Myocyte (in vitro differentiated cells): ENCODE measurements at places on chromosomes 2 and 18.

- no peak for DNase-seq
Measured at GRCh38 chr2:47918043-47918442, 11.7 kb upstream of the FBXO11 start.

DNA sequence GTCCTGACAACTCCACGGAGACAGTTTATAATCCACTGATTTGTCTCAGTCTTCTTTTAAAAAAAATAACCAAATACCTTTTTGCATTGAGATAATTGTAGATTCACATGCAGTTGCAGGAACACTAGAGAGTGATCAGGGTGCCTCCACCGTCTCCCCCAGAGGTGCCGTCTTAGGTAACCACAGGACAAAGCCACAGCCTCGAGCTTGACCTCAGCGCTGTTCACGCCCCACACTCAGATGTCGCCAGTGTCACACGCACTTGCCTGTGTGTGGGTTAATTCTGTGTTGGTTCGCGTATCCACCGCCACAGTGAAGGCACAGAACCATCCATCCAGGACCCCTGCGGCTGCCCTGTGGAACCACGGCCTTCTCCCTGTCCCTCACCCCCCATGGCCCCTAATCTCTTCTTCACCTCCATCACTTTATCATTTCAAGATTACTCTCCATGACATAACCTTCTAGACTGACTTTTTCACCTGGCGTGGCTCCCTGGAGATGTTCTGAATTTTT lies 295.0 kb upstream of the HDAC4 start:
- no peak for DNase-seq

DNA sequence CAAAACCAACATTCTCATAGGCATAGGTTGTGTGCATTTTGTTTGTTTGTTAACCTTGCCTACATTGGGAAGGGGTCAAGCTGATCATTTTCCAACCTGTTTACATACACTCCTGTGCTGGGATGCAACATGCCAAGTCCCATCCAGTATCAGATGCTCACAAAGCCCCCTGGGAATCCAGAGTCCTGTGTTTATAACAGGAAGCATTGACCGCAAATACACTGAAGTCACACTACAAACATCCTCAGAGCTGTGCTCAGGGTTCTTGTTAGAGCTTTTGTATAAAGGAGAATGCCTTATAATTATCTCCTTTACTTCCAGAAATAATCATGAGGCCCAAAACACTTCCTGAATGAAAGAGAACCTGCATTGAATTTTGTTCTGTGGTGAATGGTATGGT lies 488.7 kb upstream of the TCF4 start:
- DNase-seq, result no peak

GRCh38 chr2:181553244-181553643 lies 96.1 kb downstream of the ITGA4 start:
- DNase-seq, result no peak

DNA sequence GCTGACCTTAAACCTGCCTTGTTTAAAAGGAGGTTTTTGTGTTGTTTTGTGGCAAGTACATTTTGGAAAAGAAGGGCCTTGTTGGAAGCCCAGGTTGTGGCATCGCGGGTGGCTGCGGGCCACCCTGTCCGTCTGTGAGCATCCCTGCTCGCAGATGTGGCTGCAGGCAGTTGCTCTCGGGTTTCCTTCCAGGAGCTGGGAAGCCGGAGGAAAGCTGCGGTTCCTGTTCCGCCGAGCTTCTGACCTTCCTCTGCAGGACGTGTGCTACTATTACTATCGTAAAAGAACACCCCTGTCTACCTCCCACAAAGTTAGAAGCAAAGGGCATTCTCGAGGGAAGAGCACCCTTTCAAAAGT lies 766 bp downstream of the MFF start:
- DNase-seq, result peak; percentile 62

DNA sequence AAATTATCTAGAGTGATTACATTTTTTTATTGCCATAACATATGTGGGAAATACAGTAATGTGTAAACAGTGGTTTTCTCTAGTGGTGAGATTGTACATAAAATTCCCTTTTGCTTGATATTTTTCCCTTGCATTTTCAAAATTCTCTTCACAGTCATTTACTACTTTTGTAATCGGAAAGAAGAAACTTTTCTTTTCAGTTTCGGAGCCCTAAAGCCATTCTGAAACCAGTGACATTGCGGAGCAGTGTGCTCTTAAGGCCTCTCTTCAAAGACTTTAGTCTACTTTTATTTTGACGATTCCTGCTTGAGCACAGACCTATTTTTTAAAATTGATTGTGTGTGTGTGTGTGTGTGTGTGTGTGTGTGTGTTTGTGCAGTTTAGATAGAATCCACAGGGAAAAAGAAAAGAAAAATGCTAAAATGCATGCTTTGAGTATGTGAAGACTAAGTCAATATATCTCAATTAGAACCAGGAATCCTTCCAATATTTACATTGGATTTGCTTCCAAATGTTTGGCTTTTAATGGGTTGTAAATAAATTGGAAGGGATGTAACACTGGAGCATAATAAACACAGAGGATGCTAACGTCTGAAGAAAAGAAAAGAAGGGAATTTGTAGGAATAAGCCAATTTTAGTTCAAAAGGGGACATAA lies 357.4 kb downstream of the RND3 start:
- no peak for DNase-seq

DNA sequence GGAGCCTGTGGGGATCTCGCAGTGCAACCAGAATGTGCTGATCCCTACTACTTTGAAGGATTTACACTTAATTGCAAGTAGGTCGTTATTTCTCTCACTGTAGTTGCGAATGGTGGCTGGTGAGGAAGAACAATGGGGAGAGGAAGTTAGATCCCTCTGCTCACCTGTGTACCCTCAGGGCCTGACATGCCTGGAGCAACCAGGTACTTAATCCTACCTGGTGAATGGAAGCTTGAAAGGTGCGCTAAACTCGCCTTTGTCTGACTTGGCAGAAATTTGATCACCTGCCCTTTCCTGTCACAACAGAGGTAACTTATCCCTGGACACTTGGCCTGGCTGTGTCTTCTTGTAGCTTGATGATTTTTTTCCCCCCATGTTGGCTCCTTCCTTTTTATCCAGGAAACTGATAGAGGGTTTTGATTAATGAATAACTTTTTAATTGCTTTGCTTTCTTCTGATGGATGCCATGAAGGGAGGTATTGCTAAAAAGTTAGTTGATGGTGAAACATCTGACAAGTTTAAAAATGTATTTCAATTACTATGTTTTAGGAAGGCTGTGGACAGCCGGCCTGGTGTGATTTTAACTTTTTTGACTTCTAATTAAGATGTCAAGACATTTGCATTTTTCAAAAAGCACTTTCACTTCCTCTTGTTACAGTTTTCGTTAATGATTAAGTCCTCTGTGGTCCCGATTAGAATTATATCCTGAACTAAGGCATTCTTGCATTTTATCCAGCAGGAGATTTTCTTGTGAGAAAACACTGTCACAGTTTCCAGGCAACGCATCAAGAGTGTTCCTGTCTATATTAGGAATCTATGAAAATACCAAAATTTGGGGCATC lies 9.2 kb downstream of the SGPP2 start:
- no peak for DNase-seq

DNA sequence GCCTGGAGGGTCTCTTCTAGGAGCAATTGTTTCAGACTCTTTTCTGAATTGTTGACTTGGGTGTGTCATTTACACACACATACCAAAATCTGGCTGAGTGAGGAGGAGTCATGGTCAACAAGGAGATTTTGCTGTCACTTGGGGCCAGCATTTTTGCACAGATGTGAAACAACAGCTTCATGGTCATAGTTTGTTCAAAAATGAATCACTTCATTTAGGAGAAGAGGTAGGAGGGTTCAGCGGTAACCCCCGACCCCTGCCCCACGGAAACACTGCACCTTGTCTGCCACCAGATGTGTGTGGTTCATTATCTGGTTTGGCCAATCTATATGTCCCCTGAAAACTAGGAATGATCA lies 42.2 kb downstream of the LBH start:
- no peak for DNase-seq

DNA sequence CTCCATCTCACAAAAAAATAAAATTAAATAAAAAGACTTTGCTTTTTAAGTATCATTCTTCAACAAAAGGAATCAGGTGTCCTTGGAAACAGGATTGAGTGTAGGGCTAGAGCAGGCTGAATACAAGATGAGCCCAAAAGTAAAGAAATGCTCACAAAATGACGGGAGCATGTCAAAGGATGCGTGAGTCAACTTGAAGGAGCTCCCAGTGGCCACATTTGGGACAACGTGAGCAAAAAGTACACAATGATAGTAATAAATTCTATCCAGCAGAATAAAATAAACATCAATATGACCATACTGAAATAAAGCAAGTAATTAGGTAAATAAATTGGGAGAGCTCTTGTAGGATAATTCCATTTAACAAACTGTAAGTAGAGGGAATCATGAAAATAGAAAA lies 220.7 kb downstream of the PHLPP1 start:
- no peak for DNase-seq

DNA sequence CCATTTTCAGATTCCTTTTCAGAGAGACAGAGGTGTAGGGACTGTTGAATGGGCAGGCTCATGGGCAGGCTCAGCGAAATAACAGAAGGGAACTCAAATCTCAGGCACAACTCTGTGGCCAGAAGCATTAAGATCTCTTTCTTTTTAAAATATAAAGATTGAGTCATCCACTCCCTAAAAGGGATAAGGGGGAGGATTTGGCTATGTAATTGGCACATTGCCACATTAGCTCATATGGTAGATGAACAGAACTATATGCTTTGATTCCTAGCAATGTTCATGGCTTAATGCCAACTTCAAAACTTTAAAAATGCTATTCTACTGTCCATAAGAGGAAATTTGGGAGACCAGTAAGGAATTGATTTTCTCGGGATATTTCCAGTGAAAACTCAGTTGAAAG lies 53.8 kb upstream of the SLC5A7 start:
- no peak for DNase-seq

- no peak for DNase-seq
Measured at GRCh38 chr2:179275253-179276012, 10.8 kb upstream of the SESTD1 start.

GRCh38 chr18:35289727-35290093 lies 319 bp downstream of the ZSCAN30 start:
- no peak for DNase-seq

DNA sequence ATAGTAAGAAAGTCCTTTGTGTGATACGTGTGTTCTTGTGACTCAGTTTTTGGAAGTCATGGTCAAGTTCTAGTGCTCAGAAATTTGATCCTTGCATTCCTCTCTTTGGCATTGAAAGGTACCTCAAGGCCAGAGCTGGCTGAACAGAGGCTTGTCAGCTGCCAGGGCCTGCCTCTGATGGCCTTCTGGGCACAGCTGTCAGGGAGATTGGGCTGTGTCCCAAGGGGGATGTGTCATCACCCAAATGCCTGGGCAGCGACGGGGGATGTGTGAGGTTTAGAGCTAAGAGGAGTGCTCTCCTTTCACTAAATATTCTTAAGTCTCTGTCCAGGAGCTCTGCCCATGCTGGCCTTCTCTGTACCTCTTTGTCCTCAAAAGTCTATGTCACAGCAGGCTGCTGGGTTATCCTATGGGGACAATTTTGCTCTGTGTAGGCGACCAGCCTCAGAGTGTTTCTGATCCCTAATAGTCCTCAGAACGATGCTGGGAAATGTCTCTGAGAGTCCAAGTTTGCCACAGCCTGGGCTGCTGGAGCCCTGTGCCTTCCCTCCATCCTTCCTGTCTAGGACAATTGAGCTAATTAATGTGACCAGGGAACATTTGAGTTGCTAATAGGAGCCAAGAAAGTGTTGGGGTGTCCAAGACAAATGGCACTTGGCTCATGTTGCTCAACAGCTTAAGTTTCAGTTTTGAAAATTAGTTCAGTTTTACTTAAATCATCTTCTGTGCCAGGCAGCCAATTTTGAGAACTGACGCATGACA lies 115.4 kb upstream of the ZNF521 start:
- peak; percentile 99 for DNase-seq

DNA sequence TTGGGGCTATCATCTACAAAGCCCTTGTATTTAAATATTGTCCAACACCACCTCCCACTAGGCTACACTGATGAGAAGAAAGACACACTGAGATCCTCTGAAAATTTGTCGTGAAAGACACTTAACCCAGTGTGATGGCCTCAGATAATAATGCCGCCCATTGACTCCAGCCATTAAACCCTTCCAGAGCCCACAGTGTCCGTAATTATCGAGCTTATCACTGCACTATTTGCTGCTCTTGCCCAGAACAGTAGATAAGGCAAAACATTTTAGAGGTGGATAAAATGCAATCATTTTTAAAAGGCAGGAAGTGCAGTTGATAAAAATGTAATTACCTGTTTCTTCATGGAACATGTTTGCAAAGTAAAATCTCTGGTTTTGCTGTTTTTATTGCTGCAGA lies 121.3 kb upstream of the DDX18 start:
- no peak for DNase-seq

DNA sequence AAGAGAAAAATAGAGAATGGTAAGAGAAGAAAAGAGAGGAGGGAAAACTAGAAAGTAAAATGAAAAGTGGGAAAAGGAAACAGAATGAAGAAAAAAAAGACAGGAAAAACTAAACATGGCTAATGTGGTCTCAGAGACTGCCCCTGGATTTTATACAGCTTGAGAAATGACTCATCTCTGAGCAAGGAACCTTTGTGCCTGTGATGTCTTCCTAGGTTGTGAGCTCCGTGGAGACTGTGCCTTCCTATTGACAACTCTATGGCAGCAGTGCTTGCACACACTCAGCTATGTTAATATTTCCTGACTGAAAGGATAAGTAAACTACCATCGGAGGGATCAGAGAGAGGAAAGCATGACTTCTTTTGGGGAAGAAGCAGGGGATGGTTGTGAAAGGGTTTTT lies 203.8 kb downstream of the RDH14 start:
- no peak for DNase-seq

DNA sequence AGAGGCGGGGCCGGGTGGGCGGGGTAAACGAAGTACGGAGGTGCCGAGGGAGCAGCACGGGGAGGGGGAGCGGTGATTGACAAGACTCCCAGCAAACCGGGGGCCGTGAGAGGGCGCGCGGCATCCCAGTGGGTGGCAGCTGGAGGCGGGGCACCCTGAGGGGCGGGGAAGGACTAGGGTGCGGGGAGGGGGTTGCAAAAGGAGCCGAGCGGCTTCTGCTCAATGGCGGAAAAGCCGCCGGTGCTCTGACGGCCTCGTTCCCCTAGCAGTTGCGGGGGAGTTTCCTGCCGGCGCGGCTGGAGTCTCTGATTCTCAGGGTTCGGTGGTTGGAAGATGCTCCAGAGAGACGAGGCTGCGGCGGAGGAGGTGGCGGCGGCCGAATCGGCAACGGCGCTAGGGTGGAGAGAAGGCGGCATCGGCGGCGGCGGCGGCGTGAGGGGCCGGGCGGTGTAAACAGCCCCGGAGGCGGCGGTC lies at the start of gene PPM1B:
Gene PPM1B, plus strand, starts transcription at position 195 of the 474 bp plus-strand sequence. CDS start 32,325 bp downstream, outside the sequence.
- DNase-seq, result no peak

DNA sequence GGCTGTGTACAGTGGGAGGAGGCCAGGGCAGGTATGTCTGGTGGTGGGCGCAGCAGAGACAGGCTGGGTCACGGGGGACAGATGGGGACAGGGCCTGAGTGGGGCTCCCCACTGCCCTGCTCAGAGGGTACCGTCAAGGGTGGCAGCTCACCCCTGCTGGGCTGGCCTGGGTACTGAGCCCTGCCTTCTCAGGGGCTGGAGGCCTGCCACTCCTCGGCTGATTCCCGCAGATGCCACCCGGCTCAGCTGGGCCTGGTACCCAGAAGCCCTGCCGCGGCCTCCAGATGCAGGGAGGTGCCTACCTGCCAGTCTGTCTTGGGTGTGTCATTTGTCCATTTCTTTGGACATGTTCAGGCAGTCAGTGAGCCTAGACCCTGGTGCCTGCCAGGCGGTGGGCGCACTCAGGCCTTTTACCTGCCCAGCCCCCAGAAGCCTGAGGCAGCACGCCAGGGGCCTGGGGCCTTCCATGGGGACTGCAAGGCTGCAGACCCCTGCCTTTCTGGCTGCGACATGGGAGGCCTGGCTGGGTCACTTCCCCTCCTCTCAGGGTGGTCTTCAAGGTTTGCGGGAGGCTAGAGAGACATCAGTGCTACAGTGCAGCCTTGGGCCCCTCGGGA lies 3.3 kb downstream of the SNORC start:
- no peak for DNase-seq
